ENCODE measurements at places on chromosomes 5 and 9.

DNA sequence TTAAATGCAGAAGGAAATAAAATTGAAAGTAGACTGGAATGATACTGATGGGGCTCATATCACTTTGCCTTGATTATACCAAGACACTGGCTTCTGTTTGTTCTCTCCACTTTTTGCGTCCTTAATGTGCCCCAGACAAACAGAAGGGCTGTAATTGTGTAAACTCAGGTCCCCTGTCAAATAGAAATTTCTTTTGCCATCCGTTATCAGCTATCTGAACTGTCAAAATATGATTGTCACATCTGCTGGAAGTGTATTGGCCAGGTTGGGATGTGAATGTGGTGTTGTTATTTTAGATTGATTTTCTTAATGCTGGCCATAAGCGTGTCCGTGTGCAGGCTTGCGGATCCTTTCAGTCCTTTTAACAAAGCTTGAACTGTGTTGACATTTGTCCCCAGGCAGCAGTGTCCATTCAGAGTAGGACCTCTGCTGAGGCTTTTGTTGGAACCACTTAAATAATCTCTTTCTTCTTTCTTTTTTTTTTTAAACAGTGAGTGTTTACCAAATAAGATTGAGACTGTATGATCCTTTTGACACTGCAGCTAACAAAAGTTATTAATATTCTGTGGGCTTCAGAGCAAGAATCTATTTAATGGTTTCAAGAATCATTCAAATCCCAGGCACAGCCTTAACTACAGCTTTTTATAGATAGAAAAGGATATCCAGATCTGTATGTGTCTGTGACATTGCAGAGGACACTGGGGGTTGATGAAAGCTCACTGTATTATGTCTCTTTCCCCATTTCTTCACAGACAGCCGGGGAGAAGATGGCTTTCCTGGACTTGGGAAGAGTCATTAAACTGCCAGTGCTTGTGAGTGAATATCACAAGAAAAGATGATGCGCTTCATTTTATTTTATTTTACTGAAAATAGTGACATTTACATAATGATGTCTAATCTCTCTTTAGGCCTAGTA is 171.7 kb downstream of the ZNF608 start:
- H3K36me3 ChIP-seq, result no peaks in the 10 kb centered on the region
- peak overlapping the region; percentile 72 for H3K4me3 ChIP-seq
- peaks cover 80% of the 10 kb centered on the region for H3K4me1 ChIP-seq
- H3K27me3 ChIP-seq, result no peaks in the 10 kb centered on the region

GRCh38 chr9:130128251-130128650 is 44.0 kb upstream of the NCS1 start:
- peak overlapping the region; percentile 41 for H3K4me3 ChIP-seq
- H3K4me1 ChIP-seq, result peaks cover 48% of the 10 kb centered on the region
- DNase-seq, result no peak
- H3K27me3 ChIP-seq, result no peaks in the 10 kb centered on the region
- peaks cover 6% of the 10 kb centered on the region for H3K36me3 ChIP-seq
- peak overlapping the region; percentile 96 for H3K27ac ChIP-seq

GRCh38 chr9:68802525-68803015 is 97.5 kb downstream of the PIP5K1B start:
- H3K36me3 ChIP-seq, result no peaks in the 10 kb centered on the region
- H3K4me3 ChIP-seq, result no peak overlapping the region
- H3K27me3 ChIP-seq, result peaks cover 8% of the 10 kb centered on the region
- H3K27ac ChIP-seq, result no peak overlapping the region

DNA sequence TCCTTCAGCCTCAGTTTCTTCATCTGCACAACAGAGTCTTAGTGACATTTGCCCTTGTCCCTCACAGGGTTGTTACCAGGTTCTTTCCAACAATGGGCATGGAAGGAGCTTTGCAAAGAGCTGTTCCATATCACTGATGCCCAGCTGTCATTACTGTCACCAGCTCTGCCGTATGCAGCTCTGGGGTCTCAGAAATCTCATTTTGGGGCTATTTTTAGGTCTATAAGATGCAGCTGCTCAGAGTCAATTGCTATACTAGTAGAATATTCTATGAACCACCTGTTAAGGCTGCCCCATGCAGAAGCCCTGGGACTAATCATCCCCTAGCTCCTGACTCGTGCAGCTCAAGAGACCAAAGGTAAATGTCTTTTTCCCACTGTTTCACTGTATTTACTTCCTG is 105.1 kb upstream of the TNPO1 start:
- no peak for DNase-seq
- H3K27ac ChIP-seq, result no peak overlapping the region
- H3K27me3 ChIP-seq, result no peaks in the 10 kb centered on the region

- H3K4me3 ChIP-seq, result no peak overlapping the region
- peak overlapping the region; percentile 70 for H3K27ac ChIP-seq
- peaks cover 5% of the 10 kb centered on the region for H3K4me1 ChIP-seq
- H3K36me3 ChIP-seq, result peaks cover 41% of the 10 kb centered on the region
- H3K27me3 ChIP-seq, result no peaks in the 10 kb centered on the region
Observed at GRCh38 chr9:92645041-92645440, 24.9 kb downstream of the IPPK start.

GRCh38 chr5:109155625-109156024 is 254.1 kb downstream of the PJA2 start:
- H3K27ac ChIP-seq, result no peak overlapping the region
- no peaks in the 10 kb centered on the region for H3K36me3 ChIP-seq
- H3K27me3 ChIP-seq, result no peaks in the 10 kb centered on the region
- H3K4me1 ChIP-seq, result no peaks in the 10 kb centered on the region
- H3K4me3 ChIP-seq, result no peak overlapping the region

- no peak overlapping the region for H3K27ac ChIP-seq
- H3K36me3 ChIP-seq, result no peaks in the 10 kb centered on the region
- H3K27me3 ChIP-seq, result no peaks in the 10 kb centered on the region
- H3K4me3 ChIP-seq, result no peak overlapping the region
- H3K4me1 ChIP-seq, result peaks cover 9% of the 10 kb centered on the region
Observed at GRCh38 chr9:3902631-3903030, 376.8 kb upstream of the RFX3 start.

DNA sequence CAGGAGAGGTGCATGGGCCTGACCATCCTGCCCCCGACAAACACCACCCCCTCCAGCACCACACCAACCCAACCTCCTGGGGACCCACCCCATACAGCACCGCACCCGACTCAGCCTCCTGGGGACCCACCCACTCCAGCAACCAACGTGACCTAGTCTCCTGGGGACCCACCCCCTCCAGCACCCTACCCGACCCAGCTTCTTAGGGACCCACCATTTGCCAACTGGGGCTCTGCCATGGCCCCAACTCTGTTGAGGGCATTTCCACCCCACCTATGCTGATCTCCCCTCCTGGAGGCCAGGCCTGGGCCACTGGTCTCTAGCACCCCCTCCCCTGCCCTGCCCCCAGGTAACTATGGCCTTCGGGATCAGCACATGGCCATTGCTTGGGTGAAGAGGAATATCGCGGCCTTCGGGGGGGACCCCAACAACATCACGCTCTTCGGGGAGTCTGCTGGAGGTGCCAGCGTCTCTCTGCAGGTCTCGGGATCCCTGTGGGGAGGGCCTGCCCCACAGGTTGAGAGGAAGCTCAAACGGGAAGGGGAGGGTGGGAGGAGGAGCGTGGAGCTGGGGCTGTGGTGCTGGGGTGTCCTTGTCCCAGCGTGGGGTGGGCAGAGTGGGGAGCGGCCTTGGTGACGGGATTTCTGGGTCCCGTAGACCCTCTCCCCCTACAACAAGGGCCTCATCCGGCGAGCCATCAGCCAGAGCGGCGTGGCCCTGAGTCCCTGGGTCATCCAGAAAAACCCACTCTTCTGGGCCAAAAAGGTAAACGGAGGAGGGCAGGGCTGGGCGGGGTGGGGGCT is 4.6 kb downstream of the CEL start:
- no peaks in the 10 kb centered on the region for H3K36me3 ChIP-seq
- no peaks in the 10 kb centered on the region for H3K4me1 ChIP-seq
- no peak overlapping the region for H3K4me3 ChIP-seq
- no peaks in the 10 kb centered on the region for H3K27me3 ChIP-seq

DNA sequence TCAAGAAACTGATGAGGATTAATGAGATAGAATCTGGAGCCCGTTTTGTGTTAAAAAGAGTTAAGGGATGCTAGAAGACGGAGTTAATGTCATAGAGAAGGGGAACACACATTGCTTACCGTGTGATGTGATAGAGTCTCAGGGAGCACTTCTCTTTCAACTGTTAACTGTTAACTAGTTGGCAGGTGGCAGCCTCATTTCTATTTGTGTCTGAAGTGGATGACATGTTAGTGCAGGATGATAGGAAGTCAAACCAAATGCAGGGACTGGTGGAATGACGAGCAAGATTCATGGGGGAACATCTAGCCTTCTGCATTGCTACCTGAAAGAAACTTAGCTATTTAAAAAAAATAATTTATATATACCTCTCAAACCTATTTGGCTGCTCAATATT is 222.7 kb downstream of the MAST4 start:
- H3K4me1 ChIP-seq, result no peaks in the 10 kb centered on the region
- peaks cover 24% of the 10 kb centered on the region for H3K27me3 ChIP-seq
- H3K4me3 ChIP-seq, result no peak overlapping the region
- no peak overlapping the region for H3K27ac ChIP-seq

DNA sequence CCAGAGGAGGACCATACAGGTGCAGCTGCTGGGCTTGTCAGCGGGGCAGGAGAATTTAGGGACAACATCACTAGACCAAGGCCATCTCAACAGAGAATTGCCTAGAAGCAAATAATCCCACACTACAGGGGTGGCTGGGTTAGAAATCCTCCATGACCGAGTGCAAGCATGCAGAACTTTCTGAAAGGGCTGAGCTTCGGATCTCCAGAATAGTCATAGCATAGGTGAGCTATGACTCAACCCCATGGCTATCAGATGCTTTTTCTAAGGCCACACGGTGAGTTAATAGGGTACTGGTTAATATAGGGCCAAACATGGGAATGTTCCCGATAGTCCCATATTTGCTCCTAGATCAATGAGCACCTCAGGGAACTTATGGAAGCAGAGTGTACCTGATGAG is 4.2 kb downstream of the KCNIP1 start:
- no peaks in the 10 kb centered on the region for H3K36me3 ChIP-seq
- no peak overlapping the region for H3K4me3 ChIP-seq
- peaks cover 29% of the 10 kb centered on the region for H3K27me3 ChIP-seq
- H3K27ac ChIP-seq, result no peak overlapping the region
- peaks cover 10% of the 10 kb centered on the region for H3K4me1 ChIP-seq

Data from neural crest cell (in vitro differentiated cells).